Stimulated activated naive CD8-positive, alpha-beta T cell treated with anti-CD3 and anti-CD28 coated beads, Interleukin-15, Interleukin-2, amounts not matched to agents 100 U/mL and 50 U/mL, for 24 hours (primary cell): ENCODE measurements at places on chromosomes 4 and X.

- no peak for DNase-seq
Observed at GRCh38 chrX:135425026-135425965, 3.6 kb downstream of the SMIM10L2A start.

- DNase-seq = no peak
Observed at GRCh38 chrX:132636080-132636479, 147.2 kb upstream of the MBNL3 start.

DNA sequence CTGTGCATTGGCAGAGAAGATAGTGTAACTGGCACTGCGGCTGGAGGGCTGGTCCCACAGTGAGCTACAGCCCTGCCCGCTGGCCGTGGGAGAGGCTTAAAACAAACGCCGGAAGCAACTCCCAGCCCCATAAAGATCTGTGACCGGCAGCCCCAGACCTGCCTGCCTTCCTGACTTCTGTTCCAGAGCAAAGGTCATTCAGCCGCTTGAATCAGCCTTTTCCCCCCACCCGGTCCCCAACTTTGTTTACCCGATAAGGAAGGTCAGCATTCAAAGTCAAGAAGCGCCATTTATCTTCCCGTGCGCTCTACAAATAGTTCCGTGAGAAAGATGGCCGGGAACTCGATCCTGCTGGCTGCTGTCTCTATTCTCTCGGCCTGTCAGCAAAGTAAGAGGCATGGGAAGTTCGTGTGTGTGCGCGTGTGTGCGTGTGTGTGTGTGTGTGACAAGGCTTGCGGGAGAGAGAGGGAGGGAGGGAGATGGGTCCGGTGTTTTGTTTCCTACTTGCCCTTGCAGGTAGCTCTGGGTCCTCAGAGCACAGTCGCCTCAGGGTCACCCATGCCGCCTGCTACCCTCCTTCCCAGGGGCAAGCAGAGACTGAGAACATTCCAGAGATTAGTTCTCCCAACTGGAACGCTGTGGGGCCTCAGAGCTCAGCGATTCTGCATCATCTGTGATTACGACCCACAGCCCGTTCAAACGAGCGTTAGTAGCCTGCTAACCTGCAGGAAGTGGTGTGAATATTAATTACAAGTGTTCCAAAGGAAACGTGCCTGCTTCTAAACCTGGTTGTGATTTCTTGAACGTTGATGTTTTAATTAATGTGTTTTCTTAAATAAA is at the start of gene MGST2:
TSS of gene MGST2 (plus strand) at position 130 of the 840 bp plus-strand sequence. CDS start at position 331, 201 bp downstream.
- DNase-seq = peak; percentile 56

- no peak for DNase-seq
Observed at GRCh38 chr4:140876615-140877364, 120.6 kb upstream of the TBC1D9 start.

GRCh38 chr4:26141911-26142638 is 178.7 kb upstream of the RBPJ start:
- DNase-seq = no peak

- DNase-seq = no peak
Observed at GRCh38 chrX:662126-662525, 31.5 kb downstream of the SHOX start.

- DNase-seq = no peak
Observed at GRCh38 chr4:149645790-149646189, 169.9 kb downstream of the IQCM start.
